NCI-H2029 treated with DMSO at 0.1 percent for 48 hours (cell line): ENCODE measurements at places on chromosomes 12 and 14.

- DNase-seq: no peak
Observed at GRCh38 chr14:29236401-29236800, 469.8 kb downstream of the FOXG1 start.

DNA sequence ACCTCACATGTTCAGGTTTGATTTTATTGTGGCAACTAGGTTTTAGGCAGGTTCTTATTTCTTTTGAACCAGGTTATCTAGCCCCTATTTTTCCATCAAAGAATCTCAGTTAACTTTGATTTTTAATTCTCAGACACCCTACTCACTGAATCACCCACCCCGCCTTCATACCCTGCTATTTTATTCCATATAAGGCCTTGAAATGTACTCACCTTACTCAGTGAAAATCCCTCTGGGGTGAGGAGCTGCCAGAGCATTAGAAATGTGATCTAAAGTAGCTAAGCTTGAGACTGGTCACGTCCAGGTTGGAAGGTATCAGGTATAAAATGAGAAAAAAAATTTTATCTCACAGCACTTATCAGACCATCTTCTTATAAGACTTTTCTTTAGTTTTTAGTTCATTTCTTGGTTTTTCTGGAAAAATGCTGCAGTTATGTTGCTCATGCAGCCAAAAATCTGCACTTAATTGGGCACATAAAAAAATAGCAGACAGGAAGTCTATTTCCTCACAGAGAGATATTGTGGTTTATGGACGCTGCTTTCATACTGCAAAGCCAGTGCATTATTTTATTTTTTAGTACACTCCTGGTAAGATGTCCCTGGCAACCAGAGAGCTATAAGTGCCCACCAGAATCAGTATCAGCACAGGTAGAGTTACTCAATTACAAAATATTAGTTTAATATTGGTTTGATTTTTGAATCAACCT lies 101.5 kb upstream of the CCDC91 start:
- no peak for DNase-seq

DNA sequence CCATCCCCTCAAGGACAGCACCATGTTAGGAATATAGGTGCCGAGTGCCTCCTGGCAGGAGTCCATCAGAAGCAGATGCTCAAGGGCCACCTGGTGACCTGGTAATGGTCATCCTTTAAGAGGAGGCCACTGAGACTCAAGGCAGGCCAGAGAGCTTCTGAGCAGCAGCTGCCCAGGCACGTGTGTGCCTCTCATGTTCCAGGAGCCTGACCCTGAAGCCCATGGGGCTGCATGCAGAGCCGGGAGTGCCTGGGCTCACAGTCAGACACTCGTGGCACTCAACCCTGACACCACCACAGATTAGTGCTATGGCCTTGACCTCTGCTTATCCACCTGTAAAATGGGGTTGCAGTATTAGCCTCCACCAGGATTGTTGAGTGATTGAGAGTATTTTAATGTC lies 45.6 kb downstream of the C14orf132 start:
- no peak for DNase-seq

DNA sequence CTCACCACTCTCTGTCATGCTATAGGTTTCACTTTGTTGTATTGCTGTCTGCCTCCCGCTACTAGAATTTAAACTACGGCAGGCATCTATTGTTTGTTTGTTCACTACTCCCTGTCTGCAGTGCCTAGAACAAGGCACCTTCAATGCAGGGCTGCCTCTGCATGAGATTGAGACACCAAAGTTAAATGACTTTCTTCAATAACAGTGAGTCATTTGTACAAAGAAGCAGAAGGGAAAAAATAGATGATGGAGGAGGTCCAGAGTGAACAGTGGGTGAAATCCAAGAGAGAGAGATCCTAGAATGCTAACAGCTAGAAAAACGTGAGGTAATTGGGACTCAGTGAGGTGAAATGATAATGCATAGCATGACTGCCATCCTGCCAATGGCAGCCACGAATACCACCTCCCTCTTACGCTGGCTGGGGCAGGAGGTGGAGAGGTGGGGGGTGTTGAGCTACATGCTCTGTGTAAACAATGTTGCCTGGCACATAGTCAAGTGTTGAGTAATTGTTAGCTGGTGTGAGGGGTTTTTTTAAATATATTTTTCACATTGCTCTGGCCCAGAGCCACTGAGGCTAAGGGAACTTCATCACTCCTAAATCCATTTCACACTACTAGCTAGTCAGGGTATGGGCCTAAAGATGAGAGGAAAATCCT lies 367.6 kb downstream of the RPS29 start:
- peak; percentile 65 for DNase-seq

DNA sequence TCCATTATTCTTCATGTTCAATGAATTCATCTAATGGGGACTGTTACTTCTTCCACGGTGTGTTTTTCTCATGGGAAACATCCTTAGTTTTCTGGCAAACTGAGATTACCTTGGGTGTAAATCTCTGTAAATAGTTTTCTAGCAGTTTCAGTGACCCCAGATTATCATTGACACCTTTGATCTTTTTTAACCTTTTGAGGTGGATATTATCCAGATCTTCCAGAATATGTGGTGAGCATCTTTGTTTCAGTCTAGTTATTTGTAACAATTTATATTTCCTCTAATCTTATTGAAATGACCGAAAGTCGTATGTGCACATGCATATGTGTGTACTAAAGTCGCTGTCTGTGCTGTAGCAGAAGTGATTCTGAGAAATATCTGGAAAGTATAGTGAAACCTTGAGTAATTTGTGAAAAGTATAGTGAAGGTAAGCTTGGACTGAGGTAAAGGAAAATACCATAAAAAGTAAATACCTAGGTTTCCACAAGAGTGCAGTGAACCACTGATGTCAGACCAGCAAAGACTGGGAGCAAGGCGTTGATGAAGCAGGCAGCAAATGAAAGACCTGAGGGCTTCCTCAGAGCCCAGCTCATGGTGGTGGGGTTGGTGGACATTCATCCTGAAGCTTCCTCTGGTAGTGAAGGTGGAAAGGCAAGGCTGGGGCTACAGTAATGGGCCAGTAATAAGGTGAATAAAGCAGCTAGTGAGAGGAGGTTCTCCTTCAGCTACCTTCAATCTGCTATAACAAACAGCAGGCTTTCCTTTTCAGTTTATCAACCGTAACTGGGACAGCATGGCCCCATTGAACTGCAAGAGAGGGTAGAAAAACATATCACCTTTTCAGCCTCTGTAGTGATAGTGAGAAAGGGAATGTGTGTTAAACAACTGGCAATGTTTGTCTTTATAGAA lies 480.2 kb upstream of the FBXO33 start:
- no peak for DNase-seq
